ENCODE measurements at places on chromosomes 12 and 14.

DNA sequence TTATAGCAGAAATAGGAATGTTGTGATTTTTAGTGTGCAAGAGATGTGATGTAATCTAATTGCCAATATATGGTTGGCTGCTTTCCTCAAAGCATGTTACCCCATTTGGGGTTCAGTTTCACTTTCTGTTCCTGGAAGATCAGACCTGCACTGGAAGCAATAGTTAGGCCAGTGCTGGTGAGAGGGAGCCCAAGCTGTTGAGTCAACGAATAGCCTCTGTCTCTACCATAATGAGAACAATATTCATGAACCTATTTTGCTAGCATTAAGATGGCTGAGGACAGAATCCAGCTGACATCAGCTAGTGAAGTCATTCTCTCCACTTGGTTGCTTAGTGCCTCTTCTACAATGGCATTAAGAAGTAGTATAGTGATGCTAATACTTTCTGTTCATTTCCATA, 379.9 kb upstream of the DCN start:
- no peak for DNase-seq

DNA sequence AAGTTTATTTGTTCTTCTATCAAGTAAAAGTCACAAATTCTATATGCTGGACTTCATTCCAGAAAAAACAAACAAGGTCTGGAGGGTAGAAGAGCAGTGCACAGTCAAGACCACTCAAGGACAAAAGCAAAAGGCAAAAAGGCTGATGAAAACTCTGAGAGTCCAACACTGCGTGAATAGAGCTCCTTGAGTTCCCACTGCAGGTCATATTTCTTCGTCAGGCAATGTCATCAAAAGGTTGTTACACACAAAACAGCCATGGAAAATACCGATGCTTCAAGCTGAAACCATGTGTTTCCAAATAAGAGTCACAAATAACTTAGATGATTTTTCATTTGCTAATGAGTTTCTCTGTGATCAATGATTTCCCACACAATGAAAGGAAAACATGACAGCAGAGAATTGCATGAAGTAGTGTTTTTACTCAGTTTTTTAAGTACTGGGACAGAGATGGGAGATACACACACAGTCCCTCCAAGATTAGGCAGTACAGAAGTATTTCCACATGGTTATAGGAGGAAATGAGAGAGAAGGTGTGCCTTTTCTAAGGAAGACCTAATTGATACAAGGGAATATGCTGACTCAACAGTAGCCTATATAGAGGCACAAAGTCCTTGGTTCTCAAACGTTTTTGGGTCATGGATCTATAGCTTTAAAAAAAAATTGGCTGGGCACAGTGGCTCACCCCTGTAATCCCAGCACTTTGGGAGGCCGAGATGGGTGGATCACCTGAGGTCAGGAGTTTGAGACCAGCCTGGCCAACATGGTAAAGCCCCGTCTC, 177.7 kb downstream of the MED13L start:
- no peak for DNase-seq

DNA sequence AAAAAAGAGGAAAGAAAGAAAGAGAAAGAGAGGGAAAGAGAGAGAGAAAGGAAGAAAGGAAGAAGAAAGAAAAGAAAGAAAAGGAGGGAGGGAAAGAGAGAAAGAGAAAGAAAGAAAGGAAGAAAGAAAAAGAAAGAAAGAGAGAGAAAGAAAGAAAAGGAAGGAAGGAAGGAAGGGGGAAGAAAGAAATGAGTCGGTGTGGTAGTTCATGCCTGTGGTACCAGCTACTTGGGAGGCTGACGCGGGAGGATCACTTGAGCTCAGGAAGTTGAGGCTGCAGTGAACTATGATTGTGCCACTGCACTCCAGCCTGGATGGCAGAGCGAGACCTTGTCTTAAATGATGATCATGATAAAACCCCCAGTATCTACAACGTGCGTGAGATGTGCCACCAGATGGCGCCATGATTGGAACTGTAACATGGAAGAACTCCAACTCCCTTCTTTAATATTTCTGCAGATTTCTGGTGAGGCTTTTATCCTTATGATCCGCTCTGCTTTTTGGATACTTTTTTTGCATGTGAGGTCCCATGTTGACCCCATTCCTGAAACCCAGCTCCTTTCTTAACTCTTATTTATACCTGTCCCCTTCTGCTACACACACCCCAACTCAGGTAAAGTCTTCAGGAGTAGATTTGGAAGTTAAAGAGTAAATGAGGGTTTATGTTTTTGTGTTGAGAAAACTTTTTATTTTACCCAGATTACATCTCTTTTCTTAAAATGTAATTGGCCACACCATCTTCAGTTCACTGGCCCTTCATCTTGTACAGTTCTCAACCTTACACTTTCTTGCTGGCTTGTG, 25.6 kb downstream of the RNASE10 start:
- peak; percentile 27 for DNase-seq

DNA sequence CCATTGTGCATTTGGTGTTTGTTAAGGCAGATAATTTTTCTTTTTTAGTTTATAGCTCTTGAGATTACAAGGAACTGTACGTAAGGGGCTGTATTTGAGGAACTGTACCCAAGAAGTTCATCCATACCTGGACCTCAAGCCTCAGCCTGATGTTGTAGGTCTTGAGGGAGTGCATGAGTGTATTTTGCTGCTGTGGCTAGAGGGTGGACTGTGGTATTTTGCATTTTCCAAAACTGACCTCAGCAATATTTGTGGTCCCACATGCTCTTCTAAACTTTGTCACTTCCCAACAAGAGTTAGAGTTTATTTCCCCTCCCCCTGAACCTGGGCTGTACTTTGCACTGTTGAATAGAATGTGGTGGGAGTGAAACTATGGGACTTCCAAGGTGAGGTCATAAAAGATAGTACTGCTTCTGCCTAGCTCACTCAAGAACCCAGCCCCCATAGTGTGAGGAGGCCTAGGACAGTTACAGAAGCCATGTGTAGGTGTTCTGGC, 42.2 kb upstream of the FBXO33 start:
- no peak for DNase-seq

GRCh38 chr12:12608557-12608957, 3.1 kb upstream of the CREBL2 start:
- DNase-seq, result no peak

GRCh38 chr12:103865151-103865730, 24.2 kb upstream of the NT5DC3 start:
- DNase-seq, result no peak

- DNase-seq, result no peak
These were observed 328.9 kb upstream of the PRICKLE1 start for GRCh38 chr12:42918443-42918842.

DNA sequence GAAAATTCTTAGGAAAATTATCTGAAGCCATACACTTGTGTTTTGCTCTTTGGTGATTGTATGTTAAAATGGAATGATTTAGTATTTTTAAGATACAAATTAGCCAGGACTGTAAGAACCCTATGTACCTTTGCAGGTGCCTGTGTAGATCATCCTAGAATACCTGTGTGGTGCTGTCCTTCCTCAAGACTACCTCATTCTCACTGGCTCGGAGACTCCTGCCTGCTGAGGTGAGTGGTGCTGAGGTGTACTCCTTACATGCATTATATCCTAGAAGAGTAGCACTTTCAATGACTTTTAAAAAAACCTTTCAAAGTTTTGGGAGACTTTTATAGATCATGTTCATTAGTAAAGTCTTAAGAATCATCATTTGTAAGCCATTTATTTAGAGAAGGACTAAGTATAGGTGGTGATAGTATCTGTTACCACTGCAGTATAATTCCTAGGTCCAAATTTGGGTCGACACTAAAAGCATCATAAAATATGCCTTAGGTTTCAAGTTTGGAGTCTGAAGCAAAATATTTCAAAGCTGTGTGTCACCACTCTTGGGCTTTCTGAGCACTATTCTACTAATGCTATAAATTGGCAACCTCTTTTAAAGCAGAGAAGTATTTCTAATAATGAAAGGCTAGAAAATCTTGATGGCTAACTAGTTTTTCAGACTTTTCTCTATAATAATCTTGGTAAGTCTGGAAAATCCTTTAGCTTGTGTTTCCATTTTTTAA, 36.6 kb downstream of the RASSF8 start:
- DNase-seq, result no peak

GRCh38 chr12:47033081-47033480, 46.3 kb upstream of the PCED1B start:
- no peak for DNase-seq

DNA sequence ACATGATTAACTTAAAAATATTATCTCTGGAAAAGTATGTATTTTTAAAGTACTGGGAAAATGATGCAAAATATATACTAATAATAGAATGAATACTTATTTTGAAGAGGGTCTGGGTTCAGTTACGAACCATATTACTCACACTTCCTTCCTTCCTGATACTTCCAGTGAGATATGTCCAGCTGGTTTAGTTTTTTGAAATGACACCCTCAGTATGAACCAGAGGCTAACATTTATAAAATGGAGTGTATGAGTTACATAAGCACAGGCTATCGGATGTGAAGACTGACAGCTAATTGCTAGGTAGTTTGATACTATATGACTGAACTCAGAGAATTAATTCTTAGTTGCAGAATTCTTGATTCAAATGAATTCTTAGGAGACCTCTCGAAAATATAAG, 122.9 kb downstream of the OTOGL start:
- no peak for DNase-seq

GRCh38 chr14:54450535-54450934, 9.4 kb upstream of the CNIH1 start:
- DNase-seq, result no peak

DNA sequence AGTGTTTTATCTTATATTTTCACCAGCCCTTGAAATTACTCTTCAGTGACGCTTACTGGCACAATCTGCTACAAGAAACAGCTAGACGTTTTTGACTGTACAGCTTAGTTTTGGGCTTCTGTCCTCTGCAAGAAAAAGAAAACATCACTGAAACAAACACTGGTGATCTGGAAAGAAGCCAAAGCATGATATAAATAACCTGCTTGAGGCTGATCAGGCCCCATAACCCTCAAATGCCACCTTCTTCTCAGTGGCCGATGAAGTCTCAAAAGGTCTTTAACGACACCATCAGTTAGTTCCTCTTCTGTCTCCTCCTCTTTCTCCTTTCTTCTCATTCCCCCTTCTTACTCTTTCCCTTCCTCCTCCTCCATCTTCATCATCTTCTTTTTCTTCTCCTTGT, 942.3 kb upstream of the TMEM132C start:
- no peak for DNase-seq

DNA sequence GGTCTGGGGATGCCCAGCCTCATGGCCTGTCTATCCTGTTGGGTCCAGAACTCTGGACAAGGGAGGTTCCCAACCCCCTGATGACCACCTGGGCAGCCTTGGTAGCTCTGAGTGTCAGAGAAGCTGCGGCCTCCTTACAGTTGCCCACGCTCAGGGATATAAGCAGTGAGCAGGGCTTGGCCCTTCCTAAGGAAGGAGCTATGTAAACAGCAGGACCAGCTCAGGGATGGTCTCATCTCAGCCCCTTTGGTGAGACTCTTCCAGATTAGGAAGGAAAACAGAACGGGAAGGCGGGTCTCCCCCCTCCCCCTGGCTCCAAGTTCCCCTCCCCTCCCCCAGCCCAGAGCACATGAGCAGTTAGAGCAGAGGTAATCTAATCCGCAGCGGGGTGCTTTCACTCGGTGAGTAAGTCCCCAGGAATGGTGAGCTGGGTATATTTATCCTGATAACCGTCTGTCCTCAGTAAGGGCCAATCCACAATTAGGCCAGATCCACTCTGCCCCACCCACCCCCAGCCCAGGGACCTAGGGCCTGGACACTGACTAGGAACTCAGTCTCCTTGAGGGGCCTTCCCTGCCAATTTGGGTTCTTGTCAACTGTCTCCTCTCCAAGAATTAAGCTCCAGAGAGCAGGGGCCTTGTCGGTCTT, 29.5 kb upstream of the RPLP0 start:
- peak; percentile 94 for DNase-seq

DNA sequence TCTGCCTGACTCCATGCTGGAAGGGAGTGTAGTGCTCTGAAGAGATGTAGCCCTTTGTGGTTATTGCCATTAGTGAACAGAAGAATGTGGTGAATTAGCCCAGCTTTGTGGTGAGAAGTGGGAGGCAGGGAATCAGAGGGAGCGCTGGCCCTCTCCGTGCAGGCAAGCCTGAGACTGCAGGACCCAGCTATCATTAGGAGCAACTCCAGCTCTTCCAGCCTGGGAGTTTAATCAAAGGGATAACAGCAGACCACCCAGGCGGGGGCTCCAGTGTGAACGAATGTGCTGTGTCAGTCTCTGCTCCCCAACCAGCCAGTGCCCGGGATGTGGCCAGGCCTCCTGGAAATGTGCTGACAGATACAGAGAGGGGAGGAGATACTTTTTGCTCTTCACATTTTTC, 142.7 kb downstream of the TTLL5 start:
- DNase-seq, result no peak

GRCh38 chr12:48279101-48279500, 71.6 kb downstream of the ZNF641 start:
- no peak for DNase-seq

- no peak for DNase-seq
These were observed 169.5 kb upstream of the FKBP4 start for GRCh38 chr12:2625289-2625612.

GRCh38 chr14:81427348-81428058, 27.4 kb upstream of the STON2 start:
- DNase-seq, result no peak

DNA sequence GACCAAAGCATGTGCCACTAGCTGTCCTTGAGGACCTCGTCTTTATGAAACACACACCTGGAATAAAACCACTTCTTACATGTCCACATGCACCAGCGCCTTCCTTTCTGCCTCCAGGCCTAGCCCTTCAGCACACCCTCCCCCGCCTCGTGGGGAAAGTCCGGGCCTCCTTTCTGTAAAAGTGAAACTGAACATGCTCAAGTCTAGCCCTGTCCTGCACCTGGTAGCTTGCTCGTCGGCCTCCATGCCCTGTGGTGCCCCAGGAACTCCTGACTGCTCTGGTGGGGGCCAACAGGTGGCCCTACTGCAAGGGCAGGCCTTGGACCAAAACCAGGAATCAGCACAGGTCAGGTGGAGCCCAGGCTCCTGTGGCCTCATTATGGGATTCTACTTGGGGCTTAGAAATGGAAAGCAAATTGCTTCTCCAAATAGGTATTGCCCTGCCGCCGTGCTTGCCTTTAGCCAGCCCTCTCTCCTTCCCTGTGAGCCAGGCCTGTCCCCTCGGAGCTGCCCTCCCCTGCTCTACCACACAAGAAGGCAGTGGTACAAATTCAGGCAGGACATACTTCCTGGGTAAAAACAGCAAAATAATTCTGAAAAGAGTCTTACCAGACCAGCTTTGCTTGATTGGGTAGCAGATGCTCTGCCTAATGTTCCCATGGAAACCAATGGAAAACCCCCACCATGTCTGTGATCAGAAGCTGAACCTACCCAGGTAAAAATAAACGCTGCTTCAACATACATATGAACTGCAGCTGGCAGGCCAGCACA, 43.5 kb downstream of the ERH start:
- no peak for DNase-seq

DNA sequence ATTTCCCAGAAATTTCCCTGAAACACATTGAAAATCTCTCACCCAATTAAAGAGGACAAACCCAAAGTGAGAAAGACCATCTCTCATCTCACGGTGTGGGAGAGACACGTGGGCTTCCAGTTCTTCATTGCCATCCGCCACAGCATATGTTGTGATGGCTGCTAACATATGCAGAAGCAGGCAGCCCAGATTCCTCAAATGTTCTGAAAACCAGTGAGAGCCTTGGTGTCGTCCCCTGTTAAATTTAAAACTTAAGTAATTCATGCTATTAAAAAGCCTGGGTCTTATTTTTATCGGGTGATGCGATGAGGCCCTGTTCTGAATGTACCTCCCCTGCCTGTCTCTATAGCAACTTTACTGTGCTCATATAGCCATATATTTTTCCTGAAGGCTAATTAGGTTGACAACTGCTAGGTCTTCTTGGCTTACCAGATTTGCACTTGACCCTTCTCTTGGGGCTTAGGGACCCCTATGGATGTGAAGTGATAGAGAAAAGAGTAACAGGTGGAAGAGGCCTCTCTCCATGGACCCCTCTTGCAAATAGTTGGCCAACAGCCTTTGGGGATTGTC, 2.8 kb upstream of the FGF6 start:
- DNase-seq, result no peak
